Lower leg skin (tissue), 4 donors: ENCODE measurements at places on chromosomes 13 and 19.

GRCh38 chr19:29260477-29261317 lies 47.7 kb upstream of the UQCRFS1 start:
- peak; percentile 46 for DNase-seq

DNA sequence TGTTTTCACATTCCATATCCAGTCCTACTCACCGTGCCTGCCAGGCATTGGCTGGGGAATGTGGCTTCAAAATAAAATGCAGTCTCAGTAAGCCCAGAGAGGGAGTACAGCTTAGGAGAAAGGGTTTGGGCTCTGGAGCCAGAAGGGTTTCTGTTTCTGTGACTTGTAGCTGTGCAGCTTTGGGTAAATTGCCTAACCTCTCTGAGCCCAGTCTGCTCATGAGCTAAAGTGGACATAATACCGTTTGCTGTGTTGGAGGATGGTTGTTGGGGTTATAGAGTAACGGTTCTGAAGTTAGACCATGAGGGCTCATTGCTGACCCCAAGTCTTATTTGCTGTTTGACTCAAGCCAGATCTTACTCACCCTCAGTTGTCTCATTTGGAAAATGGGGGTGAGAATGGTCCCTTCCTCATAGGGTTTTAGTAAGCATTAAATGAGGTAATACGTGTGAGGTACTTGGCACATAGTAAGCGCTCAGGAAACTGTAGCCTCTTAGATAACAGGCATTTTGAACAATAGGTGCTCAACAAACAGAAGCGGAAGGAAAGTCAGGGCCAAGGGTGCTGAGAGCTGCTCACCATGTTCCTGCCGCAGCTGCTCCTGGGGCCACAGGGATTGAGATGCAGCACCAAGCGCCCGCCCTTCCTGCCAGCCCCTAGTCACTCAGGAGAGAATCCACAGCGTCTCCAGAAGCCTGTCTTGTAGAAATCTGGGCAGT lies 45.5 kb downstream of the C13orf42 start:
- no peak for DNase-seq

- DNase-seq, result no peak
Measured at GRCh38 chr13:111372651-111373425, 52.4 kb downstream of the TEX29 start.

DNA sequence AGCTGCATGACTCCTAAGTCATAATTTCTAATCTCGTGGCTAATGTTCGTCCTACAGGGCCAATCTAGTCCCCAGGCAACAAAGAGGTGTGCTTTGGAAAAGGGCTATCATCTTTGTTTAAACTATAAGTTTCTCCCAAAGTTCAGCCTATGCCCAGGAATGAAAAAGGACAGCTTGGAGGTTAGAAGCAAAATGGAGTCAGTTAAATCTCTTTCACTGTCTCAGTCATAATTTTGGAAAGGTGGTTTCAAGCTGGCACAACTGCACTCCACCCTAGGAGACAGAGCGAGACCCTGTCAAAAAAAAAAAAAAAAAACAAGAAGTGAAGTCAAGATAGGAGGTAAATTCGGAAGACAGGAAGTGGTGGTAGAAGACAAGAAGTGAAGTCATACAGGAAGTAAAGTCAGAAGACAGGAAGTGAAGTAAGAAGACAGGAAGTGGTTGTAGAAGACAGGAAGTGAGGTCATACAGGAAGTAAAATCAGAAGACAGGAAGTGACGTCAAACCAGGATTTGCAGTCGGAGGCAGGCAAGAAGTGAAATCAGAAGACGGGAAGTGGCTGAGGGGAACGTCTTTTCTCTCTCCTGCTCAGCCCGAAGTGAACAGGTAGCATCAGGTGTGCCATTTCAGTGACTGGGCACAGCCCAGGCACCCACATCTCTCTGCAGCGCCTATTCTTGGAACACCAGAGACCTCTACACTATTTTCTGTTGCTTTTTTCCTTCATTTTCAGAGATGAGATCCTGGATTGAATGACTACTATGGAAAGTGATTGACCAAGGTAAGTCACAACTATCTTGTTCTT lies 32.2 kb downstream of the GP6 start:
- peak; percentile 17 for DNase-seq

DNA sequence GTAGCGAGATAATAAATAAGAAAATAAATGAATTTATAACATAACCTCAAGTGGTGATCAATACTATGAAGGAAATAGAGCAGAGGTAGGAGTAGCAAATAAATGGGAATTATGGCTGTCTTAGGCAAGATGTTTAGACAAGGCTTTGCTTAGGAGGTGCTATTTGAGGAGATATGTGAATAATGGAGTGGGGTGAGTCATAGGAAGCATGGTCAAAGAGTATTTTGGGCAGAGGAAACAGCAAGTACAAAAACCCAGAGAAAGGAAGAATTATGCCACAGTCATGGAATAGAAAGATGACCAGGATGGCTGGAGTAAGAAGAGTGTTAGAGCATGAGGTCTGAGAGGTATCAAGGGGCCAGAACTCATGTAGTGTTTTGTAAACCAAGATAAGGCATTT lies 33.6 kb upstream of the LPAR6 start:
- DNase-seq, result no peak

DNA sequence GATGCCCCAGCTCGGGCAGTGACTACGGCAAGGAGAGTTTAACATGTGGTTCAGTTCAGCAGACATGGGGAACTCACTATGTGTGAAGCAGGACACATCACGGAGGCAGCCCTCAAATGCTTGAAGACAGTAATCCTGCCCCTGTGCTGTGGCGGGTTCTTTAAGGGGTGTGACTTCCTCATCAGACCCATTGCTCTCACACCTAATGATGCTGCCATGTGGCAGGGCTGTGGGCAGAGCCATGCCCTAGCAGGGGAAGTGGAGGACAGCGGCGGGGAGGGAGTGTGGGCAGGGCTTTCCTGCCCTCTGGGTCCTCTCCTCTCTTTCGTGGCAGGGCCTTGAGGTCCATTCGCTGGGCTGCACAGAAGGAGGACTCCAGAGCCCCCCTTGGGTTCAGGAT lies 131.1 kb upstream of the GJB6 start:
- DNase-seq, result no peak

DNA sequence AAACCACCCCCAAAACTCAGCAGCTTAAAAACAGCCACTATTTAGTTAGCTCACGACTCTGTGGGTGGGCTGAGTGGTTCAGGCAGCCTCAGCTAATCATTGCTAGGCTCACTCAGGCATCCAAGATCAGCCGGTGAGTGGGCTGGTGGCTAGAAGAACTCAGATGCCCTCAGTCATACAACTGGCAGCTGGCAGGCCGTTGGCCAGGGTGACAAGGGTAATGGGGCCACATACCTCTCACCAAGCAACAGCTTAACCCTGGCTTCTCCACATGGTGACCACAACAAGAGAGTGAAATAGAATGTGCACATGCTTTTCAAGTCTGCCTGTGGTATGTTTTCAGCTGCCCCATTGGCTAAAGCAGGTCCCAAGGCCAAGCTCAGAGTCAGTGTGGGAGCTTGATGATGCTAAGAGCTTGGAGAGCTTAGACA lies 435.4 kb upstream of the TSHZ3 start:
- no peak for DNase-seq

GRCh38 chr13:57787058-57787791 lies 155.7 kb downstream of the PCDH17 start:
- DNase-seq, result no peak

DNA sequence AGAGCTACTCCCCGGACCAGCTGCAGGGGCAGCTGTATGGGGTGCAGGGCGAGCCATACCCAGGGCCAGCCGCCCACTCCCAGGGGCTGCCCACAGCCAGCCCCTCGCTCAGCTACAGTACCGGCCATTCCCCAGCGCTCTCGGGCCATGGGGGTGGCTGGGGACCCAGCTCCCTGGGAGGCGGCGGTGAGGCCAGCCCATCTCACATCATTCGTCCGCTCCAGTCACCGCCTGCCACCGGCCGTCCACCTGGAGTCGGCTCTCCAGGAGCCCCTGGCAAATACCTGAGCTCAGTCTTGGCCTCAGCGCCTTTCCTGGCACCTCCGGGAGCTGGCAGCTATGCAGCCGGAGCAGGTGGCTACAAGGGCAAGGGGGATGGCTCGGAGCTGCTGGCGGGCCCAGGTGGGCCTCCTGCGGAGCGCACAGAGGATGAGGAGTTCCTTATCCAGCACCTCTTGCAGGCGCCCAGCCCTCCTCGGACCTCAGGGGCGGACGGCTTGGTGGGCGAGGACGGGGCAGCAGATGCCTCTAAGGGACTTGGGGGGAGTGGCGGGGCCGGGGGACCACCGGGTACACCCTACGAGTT lies 4.9 kb downstream of the PRR12 start:
- DNase-seq, result no peak

- DNase-seq, result peak; percentile 89
Measured at GRCh38 chr19:3062165-3063105, at the start of gene TLE5. Gene TLE5, minus strand, starts transcription at chr19:3062495. Its CDS starts 295 bp downstream, at chr19:3062200.

DNA sequence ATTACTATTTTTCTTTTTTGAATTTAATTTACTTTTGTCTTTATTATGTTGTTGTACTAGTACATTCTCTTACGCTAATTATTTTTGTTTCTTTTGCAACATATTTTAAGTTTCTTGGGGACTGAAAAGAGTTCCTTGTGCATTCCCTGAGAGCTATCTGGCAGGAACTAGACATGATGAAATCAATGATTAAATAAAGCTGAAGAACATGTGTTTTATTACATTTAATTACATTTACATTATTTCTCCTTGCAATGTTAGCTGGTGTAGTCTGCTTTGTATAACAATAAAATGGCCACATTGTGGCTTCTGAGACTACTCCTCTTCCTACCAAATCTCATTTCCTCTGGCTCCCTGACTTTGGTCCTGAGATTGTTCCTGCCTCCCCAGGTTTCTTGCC lies 244.9 kb downstream of the NDFIP2 start:
- DNase-seq, result no peak

DNA sequence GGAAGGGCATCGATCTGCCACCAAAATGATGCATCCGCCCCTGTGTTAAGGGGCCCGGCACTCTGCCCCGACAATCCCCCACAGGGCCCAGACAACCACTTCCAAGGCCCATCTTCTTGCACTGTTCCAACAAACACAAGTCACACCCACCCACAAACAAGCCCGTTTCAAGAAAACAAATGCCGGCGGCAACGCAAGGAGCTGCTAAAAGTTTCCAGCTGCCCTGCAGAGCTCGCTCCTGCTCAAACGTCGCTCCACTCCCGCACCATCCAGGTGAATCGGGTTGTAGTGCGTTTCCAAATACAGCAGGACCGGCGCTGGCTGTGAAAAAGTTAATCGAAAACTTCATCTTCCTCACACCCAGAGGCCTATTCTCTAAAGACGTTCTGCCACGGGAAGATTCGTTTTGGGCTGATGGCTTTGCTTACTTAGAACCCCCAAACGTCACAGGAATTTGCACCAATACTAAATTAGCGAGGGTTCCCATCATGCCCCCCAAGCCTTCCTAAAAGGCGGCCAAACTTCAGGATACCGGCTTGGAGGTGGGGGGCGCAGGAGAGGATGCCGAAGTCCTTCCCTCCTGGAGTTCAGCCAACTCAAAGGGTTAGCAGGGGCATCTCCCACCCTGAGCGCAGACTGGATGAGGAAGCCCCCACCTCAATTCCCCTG lies 107.4 kb upstream of the DOCK9 start:
- no peak for DNase-seq

DNA sequence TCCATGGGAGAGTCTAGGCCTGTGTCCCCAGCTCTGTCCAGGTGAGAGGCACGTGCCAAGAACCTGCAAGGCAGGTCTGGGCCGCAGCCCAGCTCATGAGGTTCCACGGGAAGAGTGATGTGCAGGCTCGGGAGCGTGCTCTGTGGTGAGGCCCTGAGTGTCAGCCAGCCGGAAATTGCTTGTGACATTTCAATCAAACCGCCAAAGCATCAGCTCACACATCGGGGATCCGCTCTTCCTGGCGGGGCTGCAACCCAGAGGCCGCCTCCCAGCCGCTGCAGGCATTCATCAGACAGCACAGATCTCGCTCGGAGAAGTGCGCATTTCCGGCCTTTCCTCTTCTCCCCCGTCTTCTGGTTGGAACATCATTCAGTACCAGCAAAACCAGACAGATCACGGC lies 109.3 kb downstream of the KDM4B start:
- DNase-seq, result no peak

GRCh38 chr19:47691090-47691489 lies 22.1 kb upstream of the EHD2 start:
- no peak for DNase-seq

DNA sequence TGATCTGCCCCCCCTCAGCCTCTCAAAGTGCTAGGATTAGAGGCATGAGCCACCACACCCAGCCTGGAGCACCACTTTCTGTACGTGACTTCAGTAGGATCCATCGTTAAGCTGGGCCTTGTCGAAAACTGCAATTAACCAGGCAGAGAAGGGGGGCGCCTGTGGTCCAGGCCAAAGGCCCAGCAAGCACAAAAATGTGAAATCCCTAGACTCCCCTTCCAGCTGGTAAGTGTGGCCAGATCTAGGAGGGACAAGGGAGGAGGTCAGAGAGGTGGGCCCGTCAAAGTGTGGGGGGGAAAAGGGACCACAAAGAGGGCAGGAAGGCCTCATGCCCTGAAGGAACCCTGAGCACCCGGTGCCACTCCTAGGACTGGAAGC lies 13.8 kb downstream of the DDX39A start:
- DNase-seq, result no peak

- DNase-seq, result no peak
Measured at GRCh38 chr19:1425102-1425837, 12.9 kb upstream of the RPS15 start.

- DNase-seq, result no peak
Measured at GRCh38 chr19:55319785-55320184, 5.4 kb downstream of the TMEM150B start.

GRCh38 chr13:76948149-76948548 lies at the start of gene ACOD1:
Gene ACOD1, plus strand, starts transcription at chr13:76948511. Its CDS starts 48 bp downstream, at chr13:76948559.
- DNase-seq, result no peak

GRCh38 chr19:40596608-40597328 lies 4.4 kb upstream of the LTBP4 start:
- DNase-seq, result no peak

GRCh38 chr13:112820318-112820717 lies 130.5 kb downstream of the ATP11A start:
- DNase-seq, result peak; percentile 66

GRCh38 chr19:44686896-44687295 lies 12.1 kb upstream of the CEACAM16 start:
- no peak for DNase-seq

DNA sequence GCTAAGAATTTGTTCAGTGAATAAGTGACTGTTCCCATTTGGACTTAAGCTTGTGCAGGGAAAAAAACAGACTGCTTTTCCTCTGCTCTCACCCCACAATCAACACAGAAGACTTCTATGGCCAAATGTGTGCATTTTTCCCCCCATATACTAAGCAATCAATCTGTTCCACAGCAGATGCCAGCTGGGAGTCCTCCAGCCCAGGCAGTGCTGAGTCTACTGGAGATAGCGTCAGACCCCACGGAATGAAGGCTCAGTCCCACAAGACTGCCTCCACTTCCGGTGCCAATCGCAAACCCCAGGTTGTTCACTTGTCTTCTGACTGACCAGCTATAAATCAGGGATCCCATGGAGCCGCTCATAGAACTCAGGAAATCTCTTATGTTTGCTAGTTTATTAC lies 69.5 kb upstream of the ANKRD10 start:
- no peak for DNase-seq

- DNase-seq, result no peak
Measured at GRCh38 chr19:310781-311496, 19.7 kb upstream of the PLPP2 start.

DNA sequence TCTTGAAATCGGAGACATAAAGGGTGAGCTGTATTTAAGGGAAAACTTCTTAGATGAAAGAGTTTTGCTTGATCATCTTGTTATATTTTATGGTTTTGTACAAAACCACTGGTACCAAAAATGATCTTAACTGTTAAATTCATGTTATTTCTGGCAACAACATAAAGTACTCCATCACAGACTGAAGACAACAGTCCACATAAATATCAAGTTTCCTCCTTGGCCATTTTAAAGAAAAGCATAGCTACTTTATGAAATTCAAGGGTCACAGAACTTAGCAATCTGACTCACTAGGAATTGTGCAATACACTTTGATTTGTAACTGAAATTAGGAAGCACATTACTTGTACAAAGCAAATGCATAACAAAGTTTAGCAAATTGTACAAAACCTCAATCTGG lies 66.3 kb downstream of the TBC1D4 start:
- no peak for DNase-seq
